ENCODE measurements at places on chromosomes 11 and 22. TPM values are rescaled to one million over a fixed set of nuclear protein-coding genes. Genes with fewer than 3 reads are reported as not detected.

Gene GAB4
- total RNA-seq: not detected

Gene KRTAP5-8
- not detected for total RNA-seq

Gene SLC7A4
- total RNA-seq: not detected

Gene SHISA8
- total RNA-seq: not detected

Gene C1QTNF5
- total RNA-seq: 43.1 TPM

Gene MIAT
- total RNA-seq: 0.66 TPM

Gene TESMIN
- 2.1 TPM for total RNA-seq

Gene FEN1
- total RNA-seq: 63.8 TPM

Gene KRTAP5-1
- total RNA-seq: not detected

Gene C11orf21
- not detected for total RNA-seq

Gene ZW10
- 38.0 TPM for total RNA-seq

Gene OR4A16
- not detected for total RNA-seq

Gene F2
- total RNA-seq: not detected

Gene STT3A
- total RNA-seq: 321 TPM

Gene TMPRSS4
- not detected for total RNA-seq

Gene TRIM22
- 115 TPM for total RNA-seq

Gene MS4A3
- not detected for total RNA-seq

Gene PAK1
- total RNA-seq: 6.5 TPM

Gene CDHR5
- total RNA-seq: not detected

Gene DEFB131B
- total RNA-seq: not detected

Gene KCNJ5
- total RNA-seq: not detected

Gene NLRX1
- total RNA-seq: 8.5 TPM

Gene PPP6R2
- 48.7 TPM for total RNA-seq

Gene ZNRF3
- 6.3 TPM for total RNA-seq

Gene SHANK3
- total RNA-seq: 54.3 TPM

Gene OR2AT4
- total RNA-seq: not detected

Gene OR5AP2
- total RNA-seq: not detected

Gene TRABD
- total RNA-seq: 36.8 TPM

Gene ZDHHC5
- total RNA-seq: 54.8 TPM

Gene MFNG
- total RNA-seq: 125 TPM

Measured in thoracic aorta endothelial cell (primary cell).